ENCODE measurements at places on chromosomes 7 and 10.

- no peak for DNase-seq
These were observed 109.7 kb upstream of the GDF10 start for GRCh38 chr10:47190301-47190700.

GRCh38 chr7:129721068-129721467, 109.5 kb downstream of the NRF1 start:
- DNase-seq = no peak

- DNase-seq = no peak
These were observed 44.1 kb upstream of the LBX1 start for GRCh38 chr10:101273330-101273729.

DNA sequence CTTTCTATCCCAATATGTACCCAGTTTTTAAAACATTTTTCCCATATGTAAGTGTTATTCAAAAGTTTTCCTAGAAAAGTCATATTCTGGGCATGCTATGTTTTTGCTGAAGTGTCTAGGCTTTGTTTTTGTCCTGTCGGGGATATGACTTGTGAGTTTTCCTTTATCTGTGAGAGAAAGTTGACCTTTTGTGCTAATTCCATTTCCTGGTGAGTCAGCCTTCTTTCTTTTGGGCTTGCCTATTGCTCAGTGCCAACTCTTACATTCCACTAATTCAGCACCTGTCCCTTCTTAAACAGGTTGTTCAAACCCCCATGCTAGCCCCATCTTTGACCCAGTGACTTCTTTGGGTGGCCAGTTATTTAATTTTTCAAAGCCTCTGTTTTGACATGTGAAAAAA, 146.2 kb downstream of the AHR start:
- no peak for DNase-seq

GRCh38 chr7:110669410-110669809, 421.5 kb upstream of the LRRN3 start:
- no peak for DNase-seq

GRCh38 chr10:86437447-86437846, 70.9 kb upstream of the GRID1 start:
- DNase-seq = no peak

DNA sequence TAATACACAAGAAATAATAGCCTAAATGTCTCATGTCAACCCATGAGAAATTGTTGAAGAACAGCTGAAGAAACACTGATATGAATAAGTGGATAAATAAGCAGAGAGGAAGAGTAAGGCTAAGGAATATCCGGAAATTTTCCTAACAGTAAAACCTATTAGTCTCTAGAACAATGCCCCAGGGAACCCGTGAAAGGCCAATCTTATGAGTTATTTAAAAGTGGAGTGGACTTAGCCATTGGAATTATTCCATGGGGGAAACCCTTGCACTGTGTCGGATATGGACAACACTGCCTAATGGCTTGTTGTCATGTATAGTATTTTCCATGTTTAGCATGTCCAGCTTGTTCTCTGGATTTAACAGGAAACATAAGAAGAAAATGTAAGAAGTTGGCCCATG, 217.2 kb upstream of the PLXNA4 start:
- no peak for DNase-seq

DNA sequence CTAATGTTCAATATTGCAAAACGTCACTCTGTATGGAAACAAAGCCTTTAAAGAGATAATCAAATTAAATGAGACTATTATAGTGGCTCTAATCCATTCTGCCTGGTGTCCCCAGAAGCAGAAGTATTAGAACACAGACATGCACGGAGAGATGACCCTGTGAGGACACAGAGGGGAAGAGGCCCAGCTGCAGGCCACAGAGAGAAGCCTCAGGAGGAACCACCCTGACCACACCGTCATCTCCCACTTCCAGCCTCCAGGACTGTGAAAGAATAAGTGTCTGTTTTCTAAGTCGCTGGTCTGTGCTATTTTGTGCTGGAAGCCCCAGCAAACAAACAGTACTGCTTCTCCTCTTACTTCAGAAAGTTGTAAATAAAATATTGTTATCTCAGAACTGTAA, 283.5 kb upstream of the ADARB2 start:
- no peak for DNase-seq

- no peak for DNase-seq
These were observed 186.6 kb upstream of the PDE1C start for GRCh38 chr7:32256811-32257210.

- no peak for DNase-seq
These were observed 3.1 kb upstream of the PTPRE start for GRCh38 chr10:127903789-127904188.

DNA sequence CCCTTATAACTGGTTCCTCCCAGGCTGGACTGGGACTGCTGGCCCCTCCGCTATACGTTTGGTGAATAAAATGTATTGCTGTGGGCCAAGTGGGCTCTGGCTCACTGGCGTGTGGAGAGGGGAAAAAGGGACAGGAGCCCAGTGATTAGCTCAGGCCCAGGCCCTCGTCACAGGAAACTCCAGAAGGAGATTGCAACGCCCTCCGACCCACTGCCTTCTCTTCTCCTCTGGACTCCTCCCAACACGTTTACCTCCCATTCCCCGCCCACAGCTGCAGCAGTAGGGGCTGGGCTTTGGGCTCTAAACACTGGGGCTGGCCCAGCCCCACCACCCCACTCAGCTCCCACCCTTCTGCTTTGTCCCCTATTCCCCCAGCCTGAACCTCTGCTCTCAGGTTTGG, 173.9 kb downstream of the NEURL1 start:
- no peak for DNase-seq

GRCh38 chr10:92544296-92544695, 29.6 kb downstream of the IDE start:
- no peak for DNase-seq

GRCh38 chr7:69428089-69428488, 170.2 kb upstream of the AUTS2 start:
- no peak for DNase-seq

DNA sequence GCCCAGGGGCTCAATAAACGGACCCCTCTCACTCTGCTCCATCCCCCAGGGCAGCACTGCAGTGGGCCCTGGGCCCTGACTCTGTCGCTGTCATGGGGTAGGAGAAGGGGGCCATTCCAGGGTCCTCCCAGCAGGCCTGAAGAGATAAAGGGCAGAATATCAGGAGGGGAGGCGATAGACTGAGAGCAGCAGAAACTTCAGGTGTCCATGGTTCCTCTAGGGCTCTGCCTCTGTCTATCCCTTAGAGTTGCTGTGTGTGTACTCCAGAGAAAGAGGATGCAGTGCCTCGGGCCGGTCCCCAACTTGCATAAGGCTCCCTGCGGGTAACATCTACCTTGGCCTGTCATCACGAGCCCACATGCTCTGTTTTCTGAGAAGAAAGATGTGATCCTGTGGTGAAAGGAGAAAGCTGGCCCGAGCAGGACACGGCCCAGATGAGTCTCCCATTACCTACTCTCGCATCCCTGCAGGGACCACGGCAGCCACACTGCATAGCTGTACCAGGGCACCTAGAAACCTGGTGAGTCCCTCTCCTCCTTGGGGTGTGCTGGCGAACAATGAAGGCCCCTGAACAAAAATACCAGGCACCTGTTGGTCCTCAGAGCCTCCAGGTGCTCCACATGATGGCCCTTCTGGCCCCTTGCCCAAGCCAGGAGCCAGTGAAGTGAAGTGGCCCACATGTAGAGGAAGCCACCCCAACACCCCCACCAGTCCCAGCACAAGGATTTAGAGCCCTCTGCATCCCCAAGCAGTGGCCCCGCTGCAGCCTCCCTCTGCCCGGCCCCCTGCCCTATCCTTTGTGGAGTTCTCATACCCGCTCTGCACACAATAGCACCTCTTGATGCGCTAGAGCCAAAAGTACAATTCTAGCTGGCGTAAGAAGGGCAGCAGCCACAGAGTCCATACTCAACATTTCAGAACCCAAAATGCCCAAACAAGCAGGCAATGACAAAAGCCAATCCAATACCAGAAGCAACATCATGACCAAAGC, 106.8 kb downstream of the ARHGAP22 start:
- DNase-seq = no peak

DNA sequence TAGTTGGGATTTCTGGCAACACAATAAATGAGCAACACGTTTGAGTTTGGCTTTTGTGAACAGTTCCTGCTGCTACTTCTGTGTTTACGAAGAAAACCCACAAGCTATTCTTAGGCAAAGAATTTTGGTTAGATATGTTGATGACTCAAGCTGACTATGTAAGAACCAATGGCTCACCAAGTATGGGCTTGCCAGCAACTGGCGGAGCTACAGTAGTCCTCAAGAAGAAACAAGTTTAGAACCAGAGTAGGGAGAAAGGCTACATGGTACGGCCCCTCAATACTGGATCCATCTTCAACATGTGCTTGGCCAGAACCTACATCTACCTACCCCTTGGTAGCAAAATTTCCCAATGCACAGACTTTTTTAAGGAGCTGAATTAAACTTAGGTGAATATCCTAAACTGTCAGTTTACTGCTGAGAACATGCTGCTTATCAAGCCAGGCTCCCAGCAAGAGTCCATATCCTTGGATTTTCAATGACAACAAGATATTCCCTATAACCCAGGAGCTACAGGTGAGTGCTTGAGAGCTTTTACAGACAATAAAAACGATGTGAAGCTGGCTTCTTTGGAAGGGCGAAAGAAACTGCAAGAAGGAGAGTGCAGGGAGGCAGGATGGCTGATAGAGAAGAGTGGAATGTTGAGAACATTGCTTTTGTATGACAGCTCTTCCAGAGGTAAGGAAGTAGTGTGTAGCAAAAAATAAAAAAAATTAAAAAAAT, 74.3 kb upstream of the ASAH2 start:
- DNase-seq = no peak

GRCh38 chr7:137976232-137976631, 25.7 kb downstream of the CREB3L2 start:
- DNase-seq = no peak

- no peak for DNase-seq
These were observed 30.3 kb upstream of the TRIM24 start for GRCh38 chr7:138429577-138430250.

DNA sequence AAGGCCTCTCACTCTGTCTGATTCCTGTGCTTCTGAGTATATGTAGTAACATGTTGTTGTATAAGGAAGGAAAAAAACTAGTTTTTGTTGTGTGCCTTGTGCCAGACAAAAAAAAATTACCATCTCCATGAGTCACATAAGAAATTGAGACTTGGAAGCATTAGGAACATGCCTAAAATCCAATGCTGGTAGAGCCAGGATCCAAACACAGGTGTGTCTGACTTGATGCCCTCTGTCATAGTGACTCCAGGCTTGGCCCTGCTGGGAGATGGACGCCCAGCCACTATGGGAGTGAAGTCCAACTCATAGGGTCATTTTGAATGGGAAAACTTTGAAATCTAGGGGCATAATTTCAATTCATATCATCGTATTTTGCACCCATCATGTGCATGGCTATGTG, 38.0 kb downstream of the PYROXD2 start:
- DNase-seq = no peak

DNA sequence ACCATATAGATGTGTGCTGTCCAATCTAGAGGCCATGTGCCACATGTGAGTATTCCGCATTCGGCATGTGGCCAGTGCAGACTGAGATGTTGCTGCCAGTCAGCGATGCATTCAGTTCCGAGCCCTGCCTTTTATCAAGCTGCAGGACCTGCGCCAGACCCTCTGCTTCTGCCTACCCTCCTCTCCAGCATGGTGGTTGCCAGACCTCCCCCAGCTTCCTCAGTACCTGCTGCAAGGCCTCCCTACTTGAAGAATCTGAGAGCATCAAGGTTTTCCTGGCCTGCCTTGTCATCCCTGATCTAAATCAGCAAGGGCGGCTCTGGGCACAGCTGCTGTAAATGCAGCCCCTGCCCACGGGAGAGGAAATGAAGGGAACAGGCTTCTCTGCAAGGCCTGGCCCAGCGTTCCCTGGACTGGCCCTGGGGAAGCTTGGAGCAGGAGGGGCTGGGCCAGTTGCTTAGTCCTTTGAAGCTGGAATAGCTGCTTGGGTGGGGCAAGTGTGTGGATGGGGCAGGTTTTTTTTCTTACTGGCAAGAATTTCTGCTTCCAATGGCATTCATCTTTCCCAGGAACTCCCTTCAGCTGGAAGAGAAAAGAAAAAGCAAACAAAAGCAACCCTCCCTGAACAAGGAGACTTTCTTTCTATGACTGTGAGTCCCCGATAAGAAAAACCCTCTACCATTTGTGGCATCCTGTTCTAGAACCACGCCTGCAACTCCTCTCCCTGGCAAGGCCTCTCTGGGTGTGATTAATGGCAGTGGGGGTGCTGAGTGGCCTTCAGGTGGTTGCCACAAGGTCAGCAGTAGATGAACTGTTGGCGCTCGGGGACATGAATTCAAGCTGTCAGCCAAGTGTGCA, 93.0 kb downstream of the NHLRC2 start:
- DNase-seq = no peak

DNA sequence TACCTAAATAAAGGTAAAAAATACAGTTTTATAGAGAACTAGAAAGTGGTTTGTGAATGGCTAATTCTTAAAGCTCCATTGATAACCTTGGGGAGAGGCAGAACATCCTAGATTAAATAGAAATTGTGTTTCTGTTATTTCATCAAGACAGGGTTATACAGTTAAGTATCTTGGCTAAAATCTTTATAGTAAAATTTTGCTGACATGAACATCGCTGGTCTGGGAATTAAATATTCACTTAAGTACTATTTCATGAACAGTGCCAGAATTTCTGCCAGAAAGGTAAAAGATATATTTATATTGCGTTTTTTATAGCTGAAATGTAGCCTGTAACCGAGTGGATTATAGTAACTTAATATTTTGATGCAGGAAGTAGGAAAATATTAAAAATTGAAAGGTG, 53.7 kb upstream of the HBP1 start:
- DNase-seq = no peak

GRCh38 chr10:133342942-133343341, 4.2 kb upstream of the PRAP1 start:
- no peak for DNase-seq

DNA sequence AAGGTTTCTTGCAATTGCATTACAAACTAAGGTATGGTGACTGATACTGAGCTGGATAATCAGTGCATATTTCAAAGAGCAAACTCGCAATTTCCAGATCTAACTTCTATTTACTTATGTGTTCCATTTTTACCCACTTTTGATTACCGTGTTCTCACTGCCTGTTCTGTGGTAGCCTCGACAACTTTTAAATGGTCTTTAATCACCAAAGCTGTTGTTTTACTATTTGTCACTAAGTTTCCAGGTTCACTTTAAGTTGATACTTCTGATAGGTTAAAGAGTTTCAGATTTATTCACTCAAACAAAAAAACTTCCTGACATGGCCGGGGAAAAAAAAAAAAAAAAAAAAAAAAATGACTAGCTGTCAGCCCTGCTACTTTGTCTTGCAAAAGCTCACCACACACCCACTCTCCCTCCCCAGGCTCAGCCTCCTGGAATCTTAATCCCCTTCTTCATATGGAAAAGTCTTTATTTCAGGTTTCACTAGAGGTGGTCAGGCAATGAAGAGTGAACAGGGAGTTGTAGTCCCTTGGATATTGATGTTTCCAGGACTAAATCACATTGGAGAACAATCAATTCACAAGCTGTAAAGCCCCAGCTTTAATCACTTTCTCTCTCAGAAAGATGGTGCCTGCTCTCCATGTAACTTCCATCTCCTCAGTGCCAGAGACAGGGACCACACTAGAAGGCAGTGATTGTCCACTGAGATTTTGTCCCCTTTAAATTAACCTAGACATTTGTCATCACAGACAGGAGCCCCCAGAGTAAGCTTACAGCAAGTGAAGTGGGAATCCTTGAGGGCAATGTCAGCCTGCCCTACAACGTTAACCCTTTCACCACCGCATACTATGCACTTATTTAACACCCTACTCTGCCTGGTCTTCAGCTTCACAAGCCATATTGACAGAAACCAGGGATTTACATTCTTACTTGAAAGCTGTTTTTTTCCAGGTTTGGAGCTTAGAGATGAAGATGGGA, 749.1 kb upstream of the SORCS1 start:
- DNase-seq = no peak
